Activated CD8-positive, alpha-beta memory T cell treated with anti-CD3 and anti-CD28 coated beads, Interleukin-2, amount 50 U/mL, for 4 hours (primary cell): ENCODE measurements at places on chromosomes 7 and 10.

GRCh38 chr7:48976253-48976652, 51.9 kb downstream of the CDC14C start:
- DNase-seq, result no peak

DNA sequence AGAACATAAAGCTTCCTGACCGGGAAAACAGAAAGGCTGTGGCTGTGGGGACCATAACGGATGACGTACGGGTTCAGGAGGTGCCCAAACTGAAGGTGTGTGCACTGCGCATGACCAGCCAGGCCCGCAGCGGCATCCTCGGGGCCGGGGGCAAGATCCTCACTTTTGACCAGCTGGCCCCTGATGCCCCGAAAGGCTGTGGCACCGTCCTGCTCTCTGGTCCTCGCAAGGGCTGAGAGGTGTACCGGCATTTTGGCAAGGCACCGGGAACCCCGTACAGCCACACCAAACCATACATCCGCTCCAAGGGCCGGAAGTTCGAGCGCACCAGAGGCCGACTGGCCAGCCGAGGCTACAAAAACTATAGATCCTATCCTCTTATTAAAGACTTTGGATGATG, 179.3 kb downstream of the PTN start:
- DNase-seq, result no peak

- DNase-seq, result no peak
These were observed 28.7 kb downstream of the RNF32 start for GRCh38 chr7:156669035-156669828.

DNA sequence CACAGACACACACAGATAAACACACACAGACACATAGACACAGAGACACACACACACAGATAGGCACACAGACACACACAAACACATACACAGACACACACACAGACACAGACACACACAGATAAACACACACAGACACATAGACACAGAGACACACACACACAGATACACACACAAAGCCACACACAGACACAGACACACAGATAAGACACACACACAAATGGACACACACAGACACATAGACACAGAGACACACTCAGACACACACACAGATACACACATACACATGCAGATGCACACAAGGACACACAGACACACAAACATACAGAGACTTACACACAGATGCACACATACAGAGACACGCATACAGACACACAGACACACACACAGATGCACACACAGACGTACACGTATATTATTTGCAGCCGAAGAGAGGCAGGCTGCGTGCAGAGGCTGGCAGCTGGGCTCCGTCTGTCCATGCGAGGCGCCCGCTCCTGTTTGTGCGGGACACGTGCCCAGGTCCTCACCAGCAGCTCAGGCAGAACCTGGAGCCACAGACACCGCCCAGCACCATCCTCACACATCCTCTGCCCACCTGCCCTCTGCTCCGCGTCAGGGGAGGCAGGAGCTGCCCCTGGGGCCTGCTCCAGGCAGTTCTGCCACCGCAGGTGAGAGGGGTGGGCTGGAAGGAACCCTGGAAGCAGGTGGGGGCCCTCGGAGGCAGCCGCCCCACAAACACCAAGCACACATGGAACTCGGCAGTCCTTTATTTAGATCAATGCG, 1.2 kb downstream of the CALML5 start:
- no peak for DNase-seq

GRCh38 chr7:138285129-138285528, 174.9 kb upstream of the TRIM24 start:
- no peak for DNase-seq

- no peak for DNase-seq
These were observed 104.7 kb upstream of the PCDH15 start for GRCh38 chr10:54905578-54906192.

DNA sequence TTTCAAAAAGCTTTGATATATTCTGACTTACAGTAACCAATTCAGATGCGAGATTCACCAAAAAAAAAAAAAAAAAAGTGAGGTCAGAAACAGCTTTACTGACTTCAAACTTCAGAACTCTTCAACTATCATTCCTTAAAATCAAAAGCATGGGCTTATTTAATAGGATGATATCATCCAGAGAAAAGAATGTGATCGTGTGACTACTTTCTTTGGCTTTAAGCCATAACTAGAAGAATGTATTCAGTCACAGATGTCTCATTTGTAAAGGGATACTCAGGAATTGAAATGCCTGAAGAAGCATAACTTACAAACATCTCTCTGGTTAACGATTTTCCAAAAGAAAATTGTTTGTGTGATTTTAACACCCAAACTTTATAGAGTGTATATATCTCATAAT, 11.5 kb downstream of the TPK1 start:
- no peak for DNase-seq

- no peak for DNase-seq
These were observed 1085.3 kb downstream of the KCNMA1 start for GRCh38 chr10:76552091-76552873.

DNA sequence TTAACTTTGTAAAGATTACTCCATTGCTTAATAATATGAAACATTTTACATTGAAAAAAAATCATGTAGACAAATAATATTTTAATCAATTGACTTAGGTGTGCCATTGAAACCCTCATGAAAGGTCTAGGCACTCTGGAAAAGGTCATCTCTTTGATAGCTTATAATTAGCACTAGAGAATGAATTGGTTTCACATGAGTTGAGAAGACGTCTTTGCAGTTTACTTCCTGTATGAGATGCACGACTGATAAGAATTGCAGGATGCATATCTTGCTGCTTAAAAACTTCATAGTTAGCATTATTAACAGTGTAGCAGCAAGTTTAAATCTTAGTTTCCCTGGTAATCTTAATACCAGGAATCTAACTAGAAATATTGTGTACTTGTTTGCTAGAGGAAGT, 614.2 kb upstream of the COBL start:
- DNase-seq, result no peak

- DNase-seq, result no peak
These were observed 54.9 kb downstream of the GOLGA7B start for GRCh38 chr10:97904576-97904975.

DNA sequence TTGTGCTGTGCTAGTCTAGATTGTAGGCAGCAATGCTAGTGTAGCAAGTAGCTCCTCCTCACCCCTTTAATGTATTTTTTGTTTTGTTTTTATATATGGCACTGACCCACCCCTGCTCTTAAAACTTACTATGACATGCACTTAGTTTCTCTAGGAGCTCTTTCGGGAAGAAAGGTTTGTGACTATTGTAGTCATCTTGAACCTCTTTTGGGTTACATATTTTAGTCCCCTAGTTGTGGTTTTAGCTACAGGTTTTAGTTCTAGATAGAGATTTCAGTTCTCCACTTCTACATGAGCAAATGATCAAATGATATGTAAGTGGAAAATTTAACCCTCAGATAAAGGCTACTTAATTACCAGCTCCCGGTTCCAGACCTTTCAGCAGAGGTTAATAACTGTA, 14.9 kb downstream of the MINPP1 start:
- no peak for DNase-seq
